Esophagus muscularis mucosa (tissue), 4 donors: ENCODE measurements at places on chromosomes 6 and 20. TPM values are rescaled to one million over a fixed set of nuclear protein-coding genes. Genes with fewer than 3 reads are reported as not detected.
A peak's percentile ranks its signal among the peaks of the same experiment; 100 is the strongest.

DNA sequence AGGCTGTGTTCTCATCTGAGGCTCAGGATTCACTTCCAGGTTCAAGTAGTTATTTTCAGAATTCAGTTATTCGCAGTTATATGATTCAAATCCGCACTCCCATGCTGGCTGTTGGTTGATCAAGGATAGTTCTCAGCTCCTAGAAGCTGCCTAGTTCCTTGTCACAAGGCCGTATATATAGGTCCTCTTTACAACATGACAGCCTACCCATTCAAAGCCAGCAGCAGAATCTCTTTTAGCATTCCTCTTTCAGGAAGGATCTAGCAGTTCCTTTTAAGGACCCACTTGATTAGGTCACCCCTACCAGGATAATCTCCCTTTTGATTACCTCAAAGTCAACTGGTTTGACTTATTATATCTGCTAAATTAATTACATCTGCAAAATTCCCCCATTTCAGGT, 23.8 kb upstream of the LAMP5 start:
- H3K36me3 ChIP-seq = no peaks in the 10 kb centered on the region
- H3K27me3 ChIP-seq = no peaks in the 10 kb centered on the region
- H3K4me1 ChIP-seq = peaks cover 16% of the 10 kb centered on the region
- DNase-seq = no peak

- no peaks in the 10 kb centered on the region for H3K27me3 ChIP-seq
- H3K4me1 ChIP-seq = peaks cover 41% of the 10 kb centered on the region
- DNase-seq = peak; percentile 94
- peak overlapping the region; percentile 84 for H3K27ac ChIP-seq
- no peaks in the 10 kb centered on the region for H3K36me3 ChIP-seq
These were observed 45.3 kb upstream of the FAM50B start for GRCh38 chr6:3803627-3804468.

DNA sequence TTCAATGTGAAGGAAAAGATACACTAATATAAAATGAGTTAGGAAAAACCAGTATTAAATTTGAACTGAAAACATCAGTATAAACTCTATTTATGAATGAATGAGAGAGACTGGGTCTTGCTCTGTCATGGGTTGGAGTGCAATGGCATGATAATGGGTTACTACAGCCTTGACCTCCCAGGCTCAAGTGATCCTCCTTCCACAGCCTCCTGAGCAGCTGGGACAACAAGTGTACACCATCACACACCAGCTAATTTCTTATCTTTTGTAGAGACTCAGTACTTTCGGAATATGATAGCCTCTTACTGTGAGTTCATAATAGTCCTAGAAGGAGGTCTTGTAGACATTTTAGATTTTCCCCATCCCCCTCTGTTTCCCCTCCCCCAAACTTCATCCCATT, 21.4 kb downstream of the KCTD20 start:
- H3K27ac ChIP-seq = no peak overlapping the region
- DNase-seq = no peak

GRCh38 chr6:95133578-95133977, 443.8 kb upstream of the MANEA start:
- no peaks in the 10 kb centered on the region for H3K36me3 ChIP-seq
- H3K4me3 ChIP-seq = no peak overlapping the region
- no peak overlapping the region for H3K27ac ChIP-seq
- no peaks in the 10 kb centered on the region for H3K27me3 ChIP-seq
- no peaks in the 10 kb centered on the region for H3K4me1 ChIP-seq

GRCh38 chr20:8073024-8073832, 53.7 kb upstream of the TMX4 start:
- H3K27me3 ChIP-seq = no peaks in the 10 kb centered on the region
- peaks cover 25% of the 10 kb centered on the region for H3K4me1 ChIP-seq
- DNase-seq = no peak

- H3K4me1 ChIP-seq = no peaks in the 10 kb centered on the region
- no peak overlapping the region for H3K27ac ChIP-seq
- DNase-seq = no peak
- H3K27me3 ChIP-seq = no peaks in the 10 kb centered on the region
- H3K36me3 ChIP-seq = no peaks in the 10 kb centered on the region
These were observed 273.8 kb downstream of the SAMD5 start for GRCh38 chr6:147782302-147782701.

DNA sequence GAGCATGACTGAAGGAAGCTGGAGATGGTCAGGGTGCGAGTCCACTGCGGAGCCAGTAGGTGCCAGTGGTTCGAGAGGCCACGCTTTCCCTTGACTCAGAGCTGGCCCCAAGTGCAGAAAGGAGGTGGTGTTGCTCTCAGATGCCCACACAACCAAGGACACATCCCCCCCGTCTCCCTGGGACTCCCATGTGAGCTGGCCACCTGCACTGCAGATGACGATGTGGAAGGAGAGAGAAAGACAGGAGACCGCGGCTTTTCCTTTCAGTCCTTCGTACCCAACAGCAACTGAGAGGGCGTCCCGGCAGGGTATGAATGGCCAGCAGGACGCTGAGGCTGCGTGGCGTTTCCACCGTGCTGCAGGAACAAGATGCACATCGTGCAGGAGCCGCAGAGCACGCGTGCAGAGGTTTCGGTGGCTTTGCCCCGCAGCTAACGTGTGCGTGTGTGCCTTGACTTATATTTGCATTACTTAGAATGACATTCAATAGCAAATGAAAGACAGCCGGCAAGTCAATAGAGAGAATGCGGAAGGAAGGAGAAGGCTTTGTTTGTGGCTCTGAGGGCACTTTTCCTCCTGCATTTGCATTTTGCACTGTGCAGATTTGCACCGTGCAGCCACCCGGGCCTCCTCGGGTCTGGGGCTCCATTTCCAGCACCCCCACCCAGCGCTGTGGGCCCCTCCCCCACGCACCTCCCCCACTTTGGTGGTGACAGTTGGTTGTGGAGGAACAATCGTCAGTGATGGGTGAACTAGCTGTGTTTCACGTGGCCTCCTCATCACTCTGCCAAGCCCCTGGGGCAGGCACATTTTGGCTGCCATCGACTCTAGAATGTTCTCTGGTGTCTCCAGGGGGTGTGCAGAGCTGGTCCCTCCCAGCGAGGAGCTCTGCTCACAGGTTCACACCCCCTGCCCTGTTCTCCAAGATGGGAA, 26.4 kb upstream of the BHLHE23 start:
- no peaks in the 10 kb centered on the region for H3K4me1 ChIP-seq
- H3K27ac ChIP-seq = no peak overlapping the region
- H3K4me3 ChIP-seq = no peak overlapping the region
- DNase-seq = no peak
- no peaks in the 10 kb centered on the region for H3K36me3 ChIP-seq

DNA sequence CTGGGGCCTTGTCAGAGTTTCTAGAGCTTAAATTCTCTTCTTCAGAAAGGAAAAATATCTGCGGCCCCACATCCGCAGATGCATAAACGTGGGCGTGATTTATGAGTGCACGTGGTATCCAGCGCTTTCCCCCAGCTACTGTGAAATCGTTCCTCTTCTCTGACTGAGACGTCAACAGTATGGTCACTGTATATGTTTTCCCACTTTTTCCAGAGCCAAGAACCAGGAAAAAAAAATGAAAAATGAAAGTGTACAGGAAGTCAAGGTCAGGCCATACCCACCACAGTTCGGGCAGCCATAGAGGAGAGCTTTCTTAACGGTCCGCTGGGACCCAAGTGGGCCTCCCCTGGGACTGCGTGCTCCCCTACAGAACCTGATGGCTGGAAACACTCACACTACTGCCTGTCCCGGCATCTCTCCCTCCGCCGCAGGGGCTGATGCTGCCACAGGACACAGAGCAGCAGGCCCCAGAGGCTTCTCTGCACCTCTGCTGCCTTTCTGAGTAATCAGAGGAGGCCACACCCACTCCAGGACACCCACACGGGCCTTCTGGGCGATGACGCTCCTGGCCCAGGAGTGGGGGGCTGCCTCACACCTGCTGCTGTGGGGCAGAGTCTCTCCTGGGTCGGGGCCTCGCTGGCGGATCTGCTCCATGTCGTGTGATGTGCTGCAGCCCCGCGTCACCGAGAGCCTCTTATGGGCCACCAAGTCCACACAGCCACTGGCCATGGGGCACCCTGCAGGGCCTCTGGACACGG, 16.4 kb upstream of the STX16 start:
- H3K4me3 ChIP-seq = peak overlapping the region; percentile 9
- peak overlapping the region; percentile 50 for H3K27ac ChIP-seq
- H3K36me3 ChIP-seq = no peaks in the 10 kb centered on the region
- H3K27me3 ChIP-seq = no peaks in the 10 kb centered on the region

GRCh38 chr6:22231616-22232015, 65.2 kb downstream of the PRL start:
- H3K27me3 ChIP-seq = no peaks in the 10 kb centered on the region
- H3K4me3 ChIP-seq = no peak overlapping the region
- H3K4me1 ChIP-seq = no peaks in the 10 kb centered on the region
- no peaks in the 10 kb centered on the region for H3K36me3 ChIP-seq

- H3K4me3 ChIP-seq = no peak overlapping the region
- H3K4me1 ChIP-seq = peaks cover 33% of the 10 kb centered on the region
- no peak overlapping the region for H3K27ac ChIP-seq
- no peak for DNase-seq
These were observed 14.5 kb downstream of the CSNK2A1 start for GRCh38 chr20:528923-529604.

GRCh38 chr6:46323312-46323965, 152.7 kb upstream of the ENPP5 start:
- no peak overlapping the region for H3K27ac ChIP-seq
- H3K27me3 ChIP-seq = no peaks in the 10 kb centered on the region
- no peaks in the 10 kb centered on the region for H3K36me3 ChIP-seq
- no peak overlapping the region for H3K4me3 ChIP-seq

DNA sequence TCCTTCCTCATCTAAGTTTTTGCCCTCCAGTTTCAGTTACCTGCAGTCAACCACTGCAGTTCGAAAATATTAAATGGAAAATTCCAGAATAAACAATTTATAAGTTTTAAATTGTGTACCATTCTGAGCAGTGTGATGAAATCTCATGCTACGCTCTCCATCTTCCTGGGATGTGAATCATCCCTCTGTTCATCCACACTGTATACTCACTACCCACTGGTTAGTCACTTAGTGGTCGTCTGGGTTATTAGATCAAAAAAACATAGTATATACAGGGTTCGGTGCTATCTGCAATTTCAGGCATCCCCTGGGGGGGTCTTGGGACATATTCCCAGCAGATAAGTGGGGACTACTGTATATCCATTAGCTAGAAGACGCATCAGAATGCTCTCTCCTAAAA, 151.9 kb upstream of the SLC22A16 start:
- H3K27me3 ChIP-seq = no peaks in the 10 kb centered on the region
- no peak overlapping the region for H3K27ac ChIP-seq
- DNase-seq = no peak
- no peaks in the 10 kb centered on the region for H3K4me1 ChIP-seq

GRCh38 chr6:153131037-153131981, at the start of gene RGS17:
Gene RGS17 (minus strand): TSS chr6:153131282. CDS start chr6:153044018, 87,264 bp downstream.
- no peak for DNase-seq
- H3K4me1 ChIP-seq = peaks cover 21% of the 10 kb centered on the region
- peaks cover 6% of the 10 kb centered on the region for H3K27me3 ChIP-seq
- no peaks in the 10 kb centered on the region for H3K36me3 ChIP-seq

GRCh38 chr20:37579106-37579505, 51.4 kb upstream of the BLCAP start:
- no peaks in the 10 kb centered on the region for H3K36me3 ChIP-seq
- H3K27ac ChIP-seq = no peak overlapping the region
- no peaks in the 10 kb centered on the region for H3K4me1 ChIP-seq
- no peak for DNase-seq
- no peaks in the 10 kb centered on the region for H3K27me3 ChIP-seq
- no peak overlapping the region for H3K4me3 ChIP-seq

DNA sequence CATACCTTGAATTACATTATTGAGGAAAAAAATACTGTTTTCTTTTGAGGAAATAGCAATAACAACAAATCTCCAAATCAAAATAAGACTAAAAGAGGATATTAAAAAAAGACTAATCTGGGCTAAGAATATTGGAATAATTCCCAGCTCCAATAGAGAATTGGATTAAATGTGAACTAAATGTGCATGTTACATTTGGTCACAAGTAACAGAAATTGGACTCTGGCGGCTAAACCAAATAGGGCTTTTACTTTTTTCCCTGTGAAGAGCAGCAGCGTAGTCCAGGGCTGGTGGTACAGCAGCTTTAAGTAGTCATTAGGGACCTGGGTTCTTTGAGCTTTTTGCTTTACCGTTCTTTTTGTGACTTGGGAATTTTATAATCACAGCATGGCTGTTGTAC, 71.9 kb downstream of the ELOVL2 start:
- no peaks in the 10 kb centered on the region for H3K27me3 ChIP-seq
- no peaks in the 10 kb centered on the region for H3K4me1 ChIP-seq
- no peak overlapping the region for H3K4me3 ChIP-seq
- no peak for DNase-seq
- no peaks in the 10 kb centered on the region for H3K36me3 ChIP-seq
- H3K27ac ChIP-seq = no peak overlapping the region

GRCh38 chr6:164507206-164507940, 802.0 kb downstream of the C6orf118 start:
- no peak overlapping the region for H3K4me3 ChIP-seq
- no peaks in the 10 kb centered on the region for H3K36me3 ChIP-seq
- no peak for DNase-seq
- H3K27me3 ChIP-seq = no peaks in the 10 kb centered on the region
- H3K27ac ChIP-seq = no peak overlapping the region
- H3K4me1 ChIP-seq = no peaks in the 10 kb centered on the region

- no peaks in the 10 kb centered on the region for H3K36me3 ChIP-seq
- peaks cover 12% of the 10 kb centered on the region for H3K4me1 ChIP-seq
- no peak overlapping the region for H3K27ac ChIP-seq
- no peaks in the 10 kb centered on the region for H3K27me3 ChIP-seq
- H3K4me3 ChIP-seq = no peak overlapping the region
These were observed 89.0 kb upstream of the KCNK16 start for GRCh38 chr6:39411465-39411864.

- H3K27ac ChIP-seq = no peak overlapping the region
- H3K4me1 ChIP-seq = no peaks in the 10 kb centered on the region
- DNase-seq = no peak
- H3K27me3 ChIP-seq = no peaks in the 10 kb centered on the region
These were observed 613.5 kb downstream of the C6orf118 start for GRCh38 chr6:164695896-164696295.

- no peaks in the 10 kb centered on the region for H3K4me1 ChIP-seq
- H3K4me3 ChIP-seq = no peak overlapping the region
- no peak overlapping the region for H3K27ac ChIP-seq
- H3K36me3 ChIP-seq = no peaks in the 10 kb centered on the region
- no peak for DNase-seq
These were observed 1608.2 kb downstream of the GRIK2 start for GRCh38 chr6:103001724-103002123.

DNA sequence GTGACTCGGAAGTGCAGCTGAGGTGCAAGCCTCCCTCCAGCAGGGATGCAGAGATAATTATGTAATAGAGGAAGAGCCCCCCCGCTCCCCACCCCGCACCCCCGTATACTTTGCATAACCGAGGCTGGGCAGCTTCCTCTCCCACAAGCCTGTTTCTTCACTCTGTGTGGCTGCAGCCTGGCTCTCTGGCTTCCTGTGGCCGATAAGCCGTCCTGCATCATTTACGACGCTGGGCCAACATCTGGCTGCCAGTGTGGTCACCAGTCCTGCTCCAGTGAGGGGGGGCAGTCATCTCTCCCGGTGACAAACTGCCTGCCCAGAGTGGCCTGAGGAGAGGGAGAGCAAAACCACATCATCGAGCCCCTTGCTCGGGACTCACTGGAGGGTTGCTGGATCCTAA, 59.2 kb downstream of the RBM38 start:
- H3K27me3 ChIP-seq = no peaks in the 10 kb centered on the region
- DNase-seq = no peak
- no peak overlapping the region for H3K4me3 ChIP-seq
- peaks cover 57% of the 10 kb centered on the region for H3K4me1 ChIP-seq
- peak overlapping the region; percentile 66 for H3K27ac ChIP-seq
- no peaks in the 10 kb centered on the region for H3K36me3 ChIP-seq

- no peaks in the 10 kb centered on the region for H3K27me3 ChIP-seq
- no peak overlapping the region for H3K4me3 ChIP-seq
- H3K27ac ChIP-seq = no peak overlapping the region
- DNase-seq = no peak
These were observed 223.7 kb downstream of the GMDS start for GRCh38 chr6:2021713-2022125.

Gene MYH7B
- total RNA-seq = 0.33 TPM

Gene NDRG3
- total RNA-seq = 22.0 TPM

Gene TRIM31
- total RNA-seq = not detected

Gene ADGB
- not detected for total RNA-seq

Gene PKIB
- 1.2 TPM for total RNA-seq
